Stimulated activated CD8-positive, alpha-beta memory T cell treated with anti-CD3 and anti-CD28 coated beads, Interleukin-4, amount 100 ng/mL, for 1 hour (primary cell): ENCODE measurements at places on chromosomes 6 and 20.

GRCh38 chr6:10033223-10033829 is 381.5 kb downstream of the TFAP2A start:
- no peak for DNase-seq

DNA sequence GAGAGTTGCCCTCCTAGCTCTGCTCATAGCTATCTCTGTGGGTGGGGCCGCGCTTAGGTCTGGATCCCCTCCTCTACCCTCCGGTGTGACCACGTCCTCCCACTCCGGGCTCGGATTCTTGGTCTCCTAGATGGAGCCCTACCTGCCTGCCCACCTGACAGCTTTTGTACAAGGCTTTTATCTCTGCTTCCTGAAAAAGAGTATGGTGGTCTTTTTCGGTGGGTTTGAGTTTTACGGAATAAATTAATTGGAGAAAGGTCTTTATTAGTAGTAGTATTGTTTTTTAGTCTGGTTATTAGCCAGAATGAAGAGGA is 773 bp downstream of the SMAP1 start:
- no peak for DNase-seq

DNA sequence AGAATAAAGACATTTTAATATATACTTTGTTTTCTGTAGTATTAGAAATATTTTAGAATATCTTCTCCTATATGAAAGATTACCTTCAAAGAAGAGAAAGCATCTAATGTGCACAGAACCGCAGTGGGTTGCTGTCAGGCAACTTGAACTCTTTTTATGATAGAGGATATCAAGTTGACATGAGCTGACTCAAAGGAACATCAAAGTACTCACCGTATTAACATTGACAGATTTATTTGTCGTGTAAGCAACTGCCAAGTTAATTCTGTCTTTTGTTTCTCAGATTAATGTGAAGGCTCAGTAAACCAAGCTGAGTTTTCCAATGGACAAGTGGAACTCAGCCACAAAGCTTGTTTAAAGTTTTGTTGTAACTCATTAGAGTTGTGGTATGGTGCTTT is 2.2 kb upstream of the GINM1 start:
- DNase-seq: no peak

GRCh38 chr6:22658934-22659333 is 89.6 kb downstream of the HDGFL1 start:
- DNase-seq: no peak

GRCh38 chr20:37972256-37973058 is 60.8 kb downstream of the TTI1 start:
- no peak for DNase-seq

- DNase-seq: no peak
Measured at GRCh38 chr6:168540713-168541291, 99.8 kb downstream of the SMOC2 start.

DNA sequence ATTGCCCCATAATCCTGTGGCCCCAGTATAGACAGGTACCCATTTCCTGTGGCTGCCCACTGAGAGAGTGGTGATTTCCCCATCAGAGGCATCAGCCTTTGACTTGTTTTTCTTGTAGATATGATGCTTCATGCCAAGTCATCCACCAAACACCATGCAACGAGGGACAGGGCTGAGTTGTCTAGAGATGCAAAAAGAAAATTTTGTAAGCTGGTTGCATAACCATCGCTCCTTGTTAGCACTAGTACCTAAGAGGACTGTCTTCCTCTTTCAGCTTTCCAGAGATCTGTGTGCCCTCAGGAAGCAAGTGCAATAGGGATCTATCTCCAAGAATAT is 166.8 kb downstream of the BCAS1 start:
- DNase-seq: no peak

DNA sequence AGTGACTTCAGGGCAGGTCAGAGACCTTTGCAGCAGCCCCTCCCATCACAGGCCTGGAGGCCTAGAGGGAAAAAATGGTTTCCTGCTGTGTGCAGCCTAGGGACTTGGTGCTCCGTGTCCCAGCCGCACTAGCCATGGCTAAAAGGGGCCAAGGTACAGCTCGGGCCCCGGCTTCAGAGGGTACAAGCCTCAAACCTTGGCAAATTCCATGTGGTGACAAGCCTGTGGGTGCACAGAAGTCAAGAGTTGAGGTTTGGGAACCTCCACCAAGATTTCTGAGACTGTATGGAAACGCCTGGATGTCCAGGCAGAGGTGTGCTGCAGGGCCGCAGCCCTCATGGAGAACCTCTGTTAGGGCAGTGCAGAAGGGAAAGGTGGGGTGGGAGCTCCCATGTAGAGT is 34.0 kb downstream of the UBE3D start:
- no peak for DNase-seq

- no peak for DNase-seq
Measured at GRCh38 chr6:70303034-70303525, at the start of gene COL9A1. Gene COL9A1 (minus strand): TSS chr6:70303084. CDS start chr6:70302924, 160 bp downstream.

DNA sequence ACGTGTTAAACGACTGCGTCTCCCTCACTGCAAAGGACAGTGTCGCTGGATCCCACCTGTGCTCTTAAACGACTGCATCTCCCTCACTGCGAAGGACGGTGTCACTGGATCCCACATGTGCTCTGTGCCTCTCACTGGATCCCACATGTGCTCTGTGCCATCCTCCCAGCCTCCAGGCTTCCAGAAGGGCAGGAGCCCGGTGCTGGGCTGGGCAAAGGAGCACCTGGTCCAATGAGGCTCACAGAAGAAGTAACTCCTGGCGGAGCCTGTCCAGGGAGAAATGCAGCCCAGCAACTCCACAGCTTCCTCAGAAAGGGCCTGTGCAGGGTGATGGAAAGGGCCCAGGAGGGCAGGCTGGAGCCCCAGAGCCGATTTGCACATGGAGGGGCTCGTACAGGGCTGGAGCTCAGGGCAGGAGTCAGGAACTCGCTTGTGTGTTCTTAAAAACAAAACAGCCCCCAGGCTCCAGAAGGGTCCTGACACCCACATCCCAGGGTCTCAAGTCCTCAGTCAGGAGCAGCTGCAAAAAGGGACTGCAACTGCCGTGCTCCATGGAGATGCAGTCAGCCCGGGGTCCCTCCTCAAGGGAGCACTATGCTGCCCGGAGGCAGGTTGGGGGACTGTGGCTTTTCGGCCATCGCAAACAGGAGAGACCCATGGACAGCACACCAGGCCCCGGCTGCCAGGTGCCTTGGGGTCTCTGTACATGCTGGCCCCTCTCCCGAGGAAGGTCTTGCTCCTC is 52.7 kb downstream of the DLL1 start:
- no peak for DNase-seq

DNA sequence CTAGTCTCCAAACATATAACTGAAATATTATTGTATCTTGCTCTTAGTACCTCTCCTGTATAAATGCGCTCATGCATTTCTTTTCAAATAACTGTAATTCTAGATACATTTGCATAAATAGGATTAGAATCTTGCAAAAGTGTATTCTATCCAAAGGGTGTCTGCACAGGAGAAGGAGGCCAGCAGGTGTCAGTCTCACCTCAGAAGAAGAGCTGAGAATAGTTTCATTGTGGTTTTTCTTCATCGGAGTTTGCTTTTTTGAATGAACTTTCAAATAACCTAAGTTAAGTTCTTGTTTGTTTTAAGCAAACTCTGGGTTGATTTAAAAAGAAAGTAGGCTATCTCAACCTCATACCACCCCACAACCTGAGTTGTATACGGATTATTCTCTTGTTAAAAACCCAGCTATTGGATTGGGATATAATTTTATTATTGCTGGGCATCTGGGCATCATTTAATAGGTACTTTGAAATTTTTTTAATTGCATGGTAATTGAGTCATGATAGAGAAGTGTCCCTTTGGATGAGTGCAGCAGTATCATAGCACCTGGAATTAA is 125.0 kb upstream of the MLIP start:
- no peak for DNase-seq

DNA sequence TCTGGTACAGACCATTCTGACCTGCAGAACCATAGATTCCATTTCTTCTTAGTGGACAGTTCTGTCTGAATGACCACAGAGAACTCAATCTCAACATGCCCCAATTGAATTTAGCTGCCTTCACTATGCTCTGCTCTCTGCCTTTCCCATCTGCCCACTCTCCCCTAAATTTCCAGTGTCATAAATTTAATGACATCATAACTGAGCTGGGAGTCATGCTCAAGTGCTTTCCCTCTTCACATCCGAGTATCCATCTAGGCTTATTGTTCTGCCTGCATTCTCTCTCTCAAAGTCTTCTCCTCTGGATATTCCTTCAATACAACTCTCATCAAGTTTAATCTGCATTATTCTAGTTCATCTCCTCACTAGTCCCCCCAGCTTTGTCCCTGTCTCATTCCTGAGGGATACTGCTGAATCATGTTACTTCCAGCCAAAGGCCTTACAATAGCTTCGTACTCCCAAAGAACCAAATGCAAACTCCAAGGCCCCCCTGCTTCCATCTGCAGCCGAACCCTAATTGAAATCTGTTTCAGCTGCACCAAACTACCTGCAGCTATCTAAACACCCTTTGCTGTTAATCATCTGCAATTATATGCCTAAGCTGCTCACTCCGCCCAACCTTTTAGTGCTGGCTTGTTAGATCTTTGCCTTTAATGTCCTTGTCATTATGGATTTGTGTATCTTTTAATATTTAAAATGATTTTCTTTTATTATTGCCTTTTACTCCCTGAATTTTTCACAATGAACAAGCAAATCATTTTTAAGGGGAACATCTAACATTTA is 46.1 kb downstream of the SLC35B3 start:
- no peak for DNase-seq

- DNase-seq: no peak
Measured at GRCh38 chr20:19813846-19814640, 56.0 kb downstream of the RIN2 start.

GRCh38 chr6:97305414-97306066 is 22.5 kb upstream of the MMS22L start:
- no peak for DNase-seq

DNA sequence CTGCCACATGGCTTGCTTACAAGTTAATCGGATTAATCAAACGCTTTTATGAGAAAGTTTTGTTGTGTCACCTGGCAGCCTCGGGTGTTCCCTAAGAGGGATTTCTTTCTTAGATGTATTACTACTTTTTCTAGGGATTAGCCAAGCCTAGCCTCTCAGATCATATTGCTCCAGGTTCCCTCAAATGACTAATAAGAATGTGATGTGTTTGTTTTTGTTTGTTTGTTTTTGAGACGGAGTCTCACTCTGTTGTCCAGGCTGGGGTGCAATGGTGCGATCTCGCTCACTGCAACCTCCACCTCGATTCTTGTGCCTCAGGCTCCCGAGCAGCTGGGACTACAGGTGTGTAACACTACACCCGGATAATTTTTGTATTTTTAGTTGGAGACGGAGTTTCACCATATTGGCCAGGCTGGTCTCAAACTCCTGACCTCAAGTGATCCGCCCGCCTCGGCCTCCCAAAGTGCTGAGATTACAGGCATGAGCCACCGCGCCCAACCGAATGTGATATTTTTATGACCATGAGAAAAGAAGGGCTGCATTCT is 977 bp downstream of the HMGN4 start:
- DNase-seq: no peak

- no peak for DNase-seq
Measured at GRCh38 chr6:134994431-134994830, 44.5 kb upstream of the ALDH8A1 start.

DNA sequence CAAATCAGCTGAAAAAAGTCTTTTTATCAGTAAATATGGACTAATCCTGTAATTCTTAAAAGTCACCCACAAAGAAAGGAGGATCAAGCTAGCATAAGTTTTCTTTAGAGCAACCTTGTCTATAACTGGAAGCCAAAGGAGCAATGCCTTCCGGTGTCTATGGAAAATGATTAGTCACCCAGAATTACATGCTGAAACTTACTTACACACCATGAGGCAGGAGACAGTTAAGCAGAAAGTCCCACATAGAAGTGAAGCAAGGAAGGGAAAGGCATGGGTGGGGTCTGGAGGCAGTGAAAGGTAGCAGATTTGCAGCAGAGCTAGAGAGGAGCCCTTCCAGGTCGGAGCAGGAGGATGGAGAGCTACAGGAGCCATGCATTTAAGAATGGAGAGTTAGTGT is 153.7 kb upstream of the RIPOR2 start:
- DNase-seq: no peak

DNA sequence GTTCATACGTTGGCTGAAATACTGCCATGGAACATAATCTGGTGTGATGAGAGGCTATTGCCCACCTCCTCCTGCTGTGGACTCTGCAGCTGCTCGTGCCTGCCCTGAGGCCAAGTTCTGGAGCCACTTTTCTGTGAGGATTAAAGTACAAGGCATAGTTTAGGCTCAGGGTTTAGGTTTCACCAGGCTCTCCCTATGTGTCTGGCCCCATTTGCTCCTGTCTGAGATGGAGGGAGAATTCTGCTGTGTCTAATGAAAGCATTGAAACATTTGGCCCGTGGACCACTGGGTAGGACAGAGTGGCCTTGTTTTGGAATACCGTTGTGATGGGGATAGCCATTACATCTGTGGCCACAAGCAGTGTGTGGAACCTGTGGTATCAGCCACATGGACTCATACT is 5.9 kb downstream of the WRNIP1 start:
- no peak for DNase-seq

DNA sequence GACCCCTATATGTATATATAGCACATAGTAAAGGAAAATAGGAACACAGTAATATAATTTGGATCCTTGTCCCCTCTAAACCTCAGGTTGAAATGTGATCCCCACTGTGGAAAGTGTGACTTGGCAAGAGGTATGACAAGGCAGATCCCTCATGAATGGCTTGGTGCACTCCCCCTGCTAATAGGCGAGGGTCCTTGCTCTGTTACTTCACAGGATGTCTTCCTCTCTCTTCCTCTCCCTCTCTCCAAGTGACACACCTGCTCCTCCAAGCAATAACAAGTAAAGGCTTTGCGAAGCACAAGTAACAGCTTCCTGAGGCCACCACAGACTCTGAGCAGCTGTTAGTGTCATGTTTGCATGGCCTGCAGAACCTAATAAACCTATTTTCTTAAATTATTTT is 16.4 kb downstream of the ROMO1 start:
- no peak for DNase-seq

GRCh38 chr6:27547157-27548075 is 74.5 kb upstream of the ZNF184 start:
- no peak for DNase-seq

- no peak for DNase-seq
Measured at GRCh38 chr6:7684843-7685242, 41.1 kb upstream of the BMP6 start.
